ENCODE measurements at places on chromosomes 13 and 19.

GRCh38 chr13:97255515-97256021, 33.4 kb downstream of the MBNL2 start:
- no peak for DNase-seq

DNA sequence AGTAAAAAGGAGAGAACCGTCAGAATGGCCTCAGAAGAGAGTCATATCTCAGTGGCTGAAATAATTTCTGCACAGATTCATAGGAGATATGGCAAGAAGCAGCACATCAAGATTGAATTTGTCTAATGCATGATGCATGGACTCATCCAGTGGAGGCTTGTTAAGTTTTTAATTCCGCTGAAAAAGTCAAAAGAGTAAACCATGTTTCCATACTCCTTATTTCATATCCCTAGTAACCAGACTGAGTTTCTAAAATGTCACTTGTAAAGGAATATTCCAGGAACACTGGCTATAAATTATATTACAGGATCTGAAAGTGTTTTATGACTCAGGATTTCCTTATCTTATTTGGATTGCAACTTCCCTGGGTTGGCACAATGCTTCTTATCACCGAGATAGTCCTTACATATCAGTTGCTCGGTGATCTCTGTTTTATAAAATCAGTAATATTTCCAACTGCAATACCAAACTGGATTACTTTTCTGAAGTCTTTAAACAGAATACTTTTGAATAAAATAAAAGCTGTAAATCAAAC, 180.2 kb upstream of the TSC22D1 start:
- DNase-seq: no peak

DNA sequence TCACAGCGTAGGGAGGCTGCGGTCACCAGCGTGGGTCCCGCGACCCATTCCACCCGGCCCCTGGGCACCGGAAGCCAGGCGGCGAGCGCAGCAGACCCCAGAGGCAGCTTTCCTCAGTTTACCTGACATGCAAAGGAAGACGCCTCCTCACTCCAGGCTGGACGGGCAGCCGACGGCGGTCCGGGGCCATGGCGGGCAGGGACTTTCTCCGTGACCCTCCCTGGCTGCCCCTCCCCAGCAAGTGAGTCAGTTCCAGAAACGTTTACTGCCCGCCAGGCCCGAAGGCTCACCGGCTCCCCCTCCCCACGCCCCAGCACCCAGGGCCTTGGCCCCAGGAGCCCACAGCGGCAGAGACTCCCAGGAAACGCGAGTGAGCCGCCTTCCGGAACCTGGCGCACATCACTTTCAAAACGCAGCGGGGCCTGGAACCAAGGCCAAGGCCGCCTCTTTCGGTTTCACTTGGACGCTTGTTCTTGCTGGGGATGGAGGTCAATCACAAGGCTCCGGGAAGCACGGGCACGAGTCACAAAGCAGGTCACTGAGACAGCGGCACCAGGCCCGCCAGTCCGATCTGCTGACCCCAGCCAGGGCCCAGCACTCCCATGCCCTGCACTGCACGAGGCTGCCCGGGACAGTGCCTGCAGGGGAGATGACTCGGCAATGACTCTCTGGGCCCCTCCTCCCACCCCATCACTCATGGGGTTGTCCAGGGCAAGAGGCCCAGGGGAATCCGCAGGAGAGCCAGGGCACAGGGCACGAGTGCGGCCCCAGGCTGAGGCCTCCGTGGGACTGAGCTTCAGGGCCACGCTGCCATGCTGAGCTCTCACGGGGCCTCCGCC, 5.3 kb downstream of the SBNO2 start:
- no peak for DNase-seq

GRCh38 chr13:37144661-37145060, 39.2 kb upstream of the CSNK1A1L start:
- no peak for DNase-seq

- DNase-seq: no peak
Observed at GRCh38 chr13:90443268-90443667, 904.2 kb upstream of the MIR17HG start.

Data from CD4-positive, alpha-beta memory T cell (primary cell).